ENCODE measurements at places on chromosomes 7 and 10.

DNA sequence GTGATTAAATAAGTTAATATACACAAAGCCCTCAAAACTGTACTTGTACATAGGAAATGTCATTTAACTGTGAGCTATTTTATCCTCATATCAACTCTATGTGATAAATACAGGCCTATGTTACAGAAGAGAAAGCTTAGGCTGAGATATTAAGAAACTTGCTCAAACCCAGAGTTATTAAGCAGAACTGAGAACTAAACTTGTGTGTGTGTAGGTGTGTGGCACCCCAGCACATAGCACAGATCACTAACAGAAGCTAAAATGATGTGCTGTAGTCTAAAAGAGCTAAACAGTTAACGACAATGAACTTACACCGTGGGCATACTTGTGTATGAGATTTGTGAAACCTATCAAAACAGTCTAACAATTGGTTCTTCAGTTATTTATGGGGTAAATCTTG, 34.5 kb downstream of the MTPN start:
- no peak for DNase-seq

DNA sequence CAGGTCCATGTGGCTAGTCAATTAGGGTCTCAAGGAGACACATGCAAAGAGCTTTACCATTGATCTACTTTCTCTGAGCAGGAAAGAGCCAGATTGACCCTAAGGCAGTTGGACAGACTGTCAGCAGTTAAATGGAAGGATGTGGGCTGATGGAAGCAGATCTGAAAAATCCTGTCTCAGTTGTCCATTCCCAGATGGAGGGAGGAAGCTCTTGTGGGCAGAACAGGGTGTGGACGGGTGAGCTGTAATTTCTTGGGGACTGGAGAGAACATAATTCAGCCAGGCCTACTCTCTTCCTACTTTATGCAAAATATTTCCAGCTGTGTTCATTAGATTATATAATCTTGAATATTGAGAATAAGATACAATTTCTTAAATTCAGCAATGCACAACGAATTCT, 163.6 kb downstream of the GNAT3 start:
- DNase-seq = no peak

GRCh38 chr7:66769833-66770512, 29.4 kb downstream of the RABGEF1 start:
- DNase-seq = no peak

- no peak for DNase-seq
Observed at GRCh38 chr10:122476333-122476695, 15.0 kb downstream of the HTRA1 start.

DNA sequence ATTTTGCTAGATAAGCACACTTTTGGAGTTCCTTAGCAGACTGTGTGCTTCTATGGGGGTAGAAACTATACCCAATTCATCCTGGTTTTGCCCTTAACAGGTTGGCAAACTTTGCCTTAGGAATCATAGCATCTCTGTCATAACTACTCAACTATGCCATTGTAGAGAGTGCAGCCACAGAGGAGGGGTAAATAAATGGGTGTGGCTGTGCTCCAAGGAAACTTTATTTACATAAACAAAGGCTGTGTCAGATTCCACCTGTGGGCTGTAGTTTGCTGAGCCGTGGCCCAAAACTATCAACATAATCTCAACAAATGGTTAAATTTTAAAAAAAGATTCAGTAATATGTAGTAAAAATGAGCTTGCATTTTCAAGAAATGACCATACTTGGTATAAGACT, 51.6 kb upstream of the LAMB1 start:
- no peak for DNase-seq

GRCh38 chr10:26457088-26457487, 18.9 kb downstream of the APBB1IP start:
- no peak for DNase-seq

GRCh38 chr10:25745976-25746375, 188.1 kb upstream of the MYO3A start:
- DNase-seq = no peak

- no peak for DNase-seq
Observed at GRCh38 chr10:102872163-102872562, 2.9 kb downstream of the AS3MT start.

- no peak for DNase-seq
Observed at GRCh38 chr7:42572561-42572960, 335.6 kb upstream of the GLI3 start.

DNA sequence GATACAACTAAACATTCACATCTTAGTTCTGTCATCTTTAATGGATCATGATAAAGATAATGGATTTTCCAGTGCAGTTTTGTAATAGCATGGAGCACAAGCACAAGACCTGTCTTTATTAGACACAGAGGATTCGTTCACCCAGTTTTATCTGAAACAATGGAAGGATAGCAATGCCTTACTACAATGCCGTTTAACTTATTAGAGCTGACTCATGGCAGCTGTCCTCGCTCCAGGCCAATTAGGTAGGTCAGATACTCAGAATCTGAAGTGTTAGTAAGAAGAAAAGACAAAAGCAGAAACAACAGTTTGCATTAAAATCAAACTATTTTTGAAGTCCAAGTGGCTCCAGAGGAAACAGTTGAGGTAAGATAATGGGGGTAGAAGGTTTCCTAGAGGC, 12.8 kb downstream of the OR13A1 start:
- no peak for DNase-seq

GRCh38 chr7:151925446-151926335, 30.6 kb upstream of the GALNTL5 start:
- DNase-seq = peak; percentile 56

DNA sequence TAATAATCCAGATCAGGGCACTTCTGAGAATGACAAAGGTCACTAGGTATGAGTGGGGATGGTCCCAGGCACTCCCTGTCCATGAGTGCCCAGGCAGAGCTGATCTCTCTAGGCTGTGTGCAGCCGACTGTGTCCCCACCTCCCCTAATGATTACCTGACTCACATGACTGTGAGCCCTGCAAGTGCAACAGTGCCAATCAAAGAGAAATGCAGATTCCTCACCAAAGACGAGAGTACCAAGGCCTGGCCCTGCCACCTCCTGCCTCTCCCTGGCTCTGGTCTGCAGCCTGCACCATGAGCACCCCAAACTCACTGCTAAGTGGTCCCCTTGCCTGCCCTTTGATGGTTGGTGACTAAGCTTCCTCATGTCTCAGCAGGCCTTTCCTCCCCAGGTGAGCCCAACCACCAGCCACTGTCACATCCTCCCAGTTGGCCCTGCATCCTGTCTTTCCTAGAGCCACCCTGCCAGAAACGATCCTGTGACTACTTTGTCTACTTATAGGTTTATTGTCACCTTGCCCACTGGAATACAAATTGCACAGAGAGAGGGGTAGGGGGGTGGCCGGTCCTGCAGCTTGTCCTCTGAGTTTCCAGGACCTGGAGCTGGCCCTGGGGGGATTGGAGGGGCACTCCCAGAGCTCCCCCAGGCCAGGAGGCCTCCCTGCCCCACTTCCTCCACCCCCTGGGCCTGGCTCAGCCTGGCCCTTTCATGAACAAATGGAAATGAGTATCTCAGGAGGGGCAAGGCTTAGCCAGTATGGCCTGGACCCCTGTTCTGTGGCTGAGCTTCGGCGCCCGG, 22.4 kb upstream of the GDF10 start:
- peak; percentile 73 for DNase-seq

GRCh38 chr7:4775848-4776623, 613 bp downstream of the AP5Z1 start:
- peak; percentile 73 for DNase-seq

GRCh38 chr10:6926971-6927370, 346.9 kb upstream of the PRKCQ start:
- DNase-seq = no peak

- no peak for DNase-seq
Observed at GRCh38 chr10:108427146-108427545, 1262.6 kb upstream of the SORCS1 start.

DNA sequence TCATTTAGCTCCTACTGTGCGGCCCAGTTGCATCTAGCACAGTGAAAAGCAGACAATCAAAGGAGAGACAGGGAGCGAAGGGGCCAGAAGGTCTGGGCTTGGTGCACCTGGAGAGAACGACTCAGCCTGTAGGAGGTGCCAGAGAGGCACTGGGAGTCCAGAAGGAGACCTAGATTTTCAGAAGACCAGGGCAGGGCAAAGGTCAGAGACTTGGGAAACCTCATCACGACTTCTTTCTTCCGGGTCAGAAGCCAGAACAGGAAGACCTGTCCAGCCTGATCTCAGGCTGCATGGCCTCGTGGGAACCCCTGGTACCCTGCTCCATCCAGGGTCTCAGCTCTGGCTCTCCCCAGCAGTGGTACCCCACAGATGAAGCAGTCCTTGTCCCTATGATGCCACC, 5.2 kb downstream of the AGAP3 start:
- peak; percentile 53 for DNase-seq

DNA sequence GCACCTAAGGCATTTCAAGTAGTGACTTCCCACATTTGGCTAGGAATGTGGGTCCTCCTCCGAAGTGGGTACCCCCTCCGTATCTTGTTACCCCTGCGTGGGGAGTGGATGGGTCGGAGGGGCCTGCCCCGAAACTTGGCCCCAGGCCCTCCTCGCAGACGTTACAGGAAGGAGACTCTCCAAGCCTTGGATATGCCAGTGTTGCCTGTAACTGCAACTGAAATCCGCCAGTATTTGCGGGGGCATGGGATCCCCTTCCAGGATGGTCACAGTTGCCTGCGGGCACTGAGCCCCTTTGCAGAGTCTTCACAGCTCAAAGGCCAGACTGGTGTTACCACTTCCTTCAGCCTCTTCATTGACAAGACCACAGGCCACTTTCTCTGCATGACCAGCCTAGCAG, 823 bp downstream of the TWNK start:
- DNase-seq = no peak

- DNase-seq = no peak
Observed at GRCh38 chr10:103042908-103043307, 124.8 kb downstream of the CNNM2 start.

- DNase-seq = no peak
Observed at GRCh38 chr10:2011106-2011716, 273.9 kb upstream of the ADARB2 start.

GRCh38 chr10:109253306-109253705, 670.0 kb downstream of the XPNPEP1 start:
- no peak for DNase-seq

GRCh38 chr7:151592868-151593486, 73.3 kb upstream of the RHEB start:
- DNase-seq = no peak

DNA sequence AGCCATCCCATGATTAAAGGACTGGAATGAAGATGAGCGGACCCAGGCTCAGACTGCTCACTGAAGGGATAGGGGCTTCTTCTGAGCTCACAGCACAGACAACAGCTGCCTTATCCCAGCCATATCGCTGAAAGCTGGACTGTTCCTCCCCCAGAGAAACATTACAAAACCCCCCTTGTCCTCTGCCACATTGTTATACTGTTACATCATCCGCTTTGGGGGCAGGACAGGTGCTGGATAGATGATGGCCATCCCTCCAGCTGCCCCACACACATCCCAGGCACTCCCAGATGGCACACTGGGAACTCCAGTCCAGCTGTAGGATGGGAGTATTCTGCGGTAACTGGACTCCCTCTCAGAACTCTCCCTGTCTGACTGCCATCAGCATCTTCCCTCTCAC, 58.7 kb upstream of the BTRC start:
- DNase-seq = no peak

DNA sequence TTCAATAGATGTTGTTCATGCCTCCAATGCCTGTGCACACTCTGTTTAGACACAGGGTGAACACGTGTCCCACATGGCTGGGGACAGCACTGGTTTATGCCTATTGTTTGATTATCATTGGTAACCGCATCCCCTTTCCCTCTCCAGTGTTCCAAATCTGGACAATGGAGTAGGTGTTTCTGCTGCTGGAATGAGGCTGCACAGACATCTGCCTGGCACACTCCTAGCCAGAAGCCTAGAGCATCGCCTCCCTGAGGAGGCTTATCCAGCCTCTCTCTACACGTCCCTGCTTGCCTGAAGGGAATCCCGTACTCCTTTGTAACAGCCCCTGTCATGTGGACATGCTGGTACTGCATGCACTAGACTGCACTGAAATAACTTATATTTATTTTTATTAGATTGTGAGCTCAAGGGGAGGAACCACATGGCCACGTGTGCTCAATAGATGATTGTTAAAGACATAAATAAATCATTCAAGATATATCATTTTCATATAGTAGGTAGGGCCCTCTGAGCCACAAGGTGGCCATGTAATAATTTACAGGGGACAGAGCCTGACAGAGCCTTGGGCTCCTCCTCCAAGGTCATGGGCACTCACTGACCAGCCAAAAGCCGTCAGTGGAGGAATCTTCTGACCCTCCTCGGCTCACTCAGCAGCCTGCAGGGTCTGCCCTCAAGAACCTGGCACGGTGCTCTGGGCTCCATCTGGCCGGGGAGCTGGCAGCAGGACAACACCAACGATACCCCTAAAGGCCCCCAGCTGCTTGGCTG, 310.9 kb upstream of the ZNF32 start:
- no peak for DNase-seq

- no peak for DNase-seq
Observed at GRCh38 chr10:59876695-59877094, 29.7 kb downstream of the CCDC6 start.

GRCh38 chr7:55087521-55087961, 68.7 kb downstream of the EGFR start:
- DNase-seq = no peak

- no peak for DNase-seq
Observed at GRCh38 chr10:37535459-37536246, 321.8 kb downstream of the ZNF248 start.

GRCh38 chr7:54090652-54091213, 451.4 kb upstream of the VSTM2A start:
- DNase-seq = no peak

- no peak for DNase-seq
Observed at GRCh38 chr7:30708412-30708811, 26.2 kb upstream of the CRHR2 start.

DNA sequence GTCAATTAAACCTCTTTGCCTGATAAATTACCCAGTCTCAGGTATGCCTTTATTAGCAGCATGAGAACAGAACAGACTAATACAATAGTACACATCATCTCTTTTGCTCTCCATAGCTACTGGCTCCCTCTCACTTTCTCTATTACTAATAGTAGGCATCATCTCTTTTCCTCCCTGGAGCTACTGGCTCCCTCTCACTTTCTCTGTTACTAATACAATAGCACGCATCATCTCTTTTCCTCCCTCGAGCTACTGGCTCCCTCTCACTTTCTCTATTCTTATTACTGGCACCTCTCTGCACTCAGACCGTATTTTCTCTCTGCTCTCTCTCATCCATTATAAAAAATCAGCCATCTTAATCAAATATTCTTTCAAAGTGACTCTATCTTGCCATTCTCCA, 37.1 kb downstream of the SLC25A13 start:
- DNase-seq = peak; percentile 11

- no peak for DNase-seq
Observed at GRCh38 chr7:70477036-70478010, 654.6 kb upstream of the GALNT17 start.
